ENCODE measurements at places on chromosomes 4 and X. TPM values are rescaled to one million over a fixed set of nuclear protein-coding genes. Genes with fewer than 3 reads are reported as not detected.
A peak's percentile ranks its signal among the peaks of the same experiment; 100 is the strongest.

- no peak for DNase-seq
Observed at GRCh38 chr4:34198966-34199365, 2045.3 kb downstream of the ARAP2 start.

- peak; percentile 30 for DNase-seq
Observed at GRCh38 chrX:133776072-133776471, 209.3 kb downstream of the GPC3 start.

DNA sequence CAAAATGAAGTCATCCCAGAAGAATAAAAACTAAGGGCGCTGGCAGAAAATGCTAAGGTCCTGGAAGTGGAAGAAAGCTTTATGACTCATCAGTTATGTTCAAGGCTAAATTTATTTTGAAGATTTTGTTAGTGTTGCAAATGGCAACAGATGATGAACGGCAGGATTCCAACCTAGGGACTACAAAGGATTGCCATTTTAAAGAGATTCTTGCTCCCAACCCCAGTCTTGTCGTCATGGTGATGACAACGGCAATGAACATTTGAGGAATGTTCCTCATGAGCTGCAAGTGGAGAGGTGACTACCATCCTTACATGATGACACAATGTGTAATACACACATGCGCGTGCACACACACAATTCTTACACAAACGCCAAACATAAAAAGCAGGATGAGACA, 54.4 kb upstream of the FTHL17 start:
- DNase-seq, result no peak

DNA sequence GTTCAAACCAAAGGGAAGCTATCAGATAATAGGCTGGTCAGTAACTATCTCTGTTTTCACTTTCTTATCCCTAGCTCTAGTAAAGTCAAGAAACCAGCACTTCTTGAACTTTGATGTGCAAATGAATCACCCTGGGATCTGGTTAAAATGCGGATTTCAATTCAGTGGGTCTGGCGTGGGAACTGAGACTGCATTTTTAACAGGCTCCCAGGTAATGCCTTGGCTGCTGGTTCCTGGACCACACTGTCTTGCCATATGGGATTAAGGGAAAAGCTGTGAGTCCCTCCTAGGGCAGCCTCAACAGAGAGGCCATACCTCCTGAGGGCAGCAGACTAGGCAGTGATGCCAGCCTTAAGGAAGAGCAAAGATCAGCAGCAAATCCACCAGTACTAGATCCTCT, 1.7 kb downstream of the RNF175 start:
- no peak for DNase-seq

GRCh38 chrX:133527415-133527814, 112.1 kb upstream of the GPC4 start:
- no peak for DNase-seq

GRCh38 chr4:27123123-27123768, 262.6 kb downstream of the STIM2 start:
- no peak for DNase-seq

DNA sequence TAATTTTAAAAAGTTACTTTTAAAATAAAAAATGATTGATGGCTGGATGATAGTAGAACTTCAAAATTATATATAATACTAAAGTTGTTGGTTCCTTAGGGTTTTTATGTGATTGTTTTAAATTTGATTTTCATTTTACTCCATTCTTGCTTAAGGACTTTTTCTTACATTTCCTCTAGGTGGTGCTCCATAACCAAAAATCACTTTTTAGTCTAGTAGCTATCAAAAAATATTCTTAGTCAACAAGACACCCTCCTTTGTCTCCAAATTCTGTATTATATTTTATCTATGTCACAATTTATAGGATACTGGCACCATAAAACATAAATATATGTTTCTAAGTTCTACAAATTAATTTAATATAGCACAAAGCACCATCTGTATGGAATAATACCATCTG, 67.2 kb upstream of the BRWD3 start:
- DNase-seq, result no peak

DNA sequence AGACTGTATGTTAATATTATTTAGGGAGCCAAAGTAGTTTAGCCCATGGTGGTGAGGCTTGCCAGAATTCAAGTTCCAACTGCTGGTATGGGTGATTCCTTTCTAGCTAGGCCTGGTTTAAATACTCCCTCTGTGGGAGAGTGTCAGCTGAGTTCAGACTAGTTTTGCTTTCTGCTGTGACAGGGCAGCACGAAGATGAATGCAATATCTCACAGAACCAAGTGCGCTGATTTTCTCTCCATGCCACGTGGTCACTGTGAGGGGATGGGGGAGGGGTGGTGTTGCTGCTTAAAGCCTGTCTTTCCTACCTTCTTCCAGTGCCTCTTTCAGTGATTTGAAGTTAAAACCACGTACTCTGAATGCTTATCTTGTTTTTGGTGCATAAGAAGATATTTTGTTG, 445.7 kb upstream of the CXorf51B start:
- no peak for DNase-seq

DNA sequence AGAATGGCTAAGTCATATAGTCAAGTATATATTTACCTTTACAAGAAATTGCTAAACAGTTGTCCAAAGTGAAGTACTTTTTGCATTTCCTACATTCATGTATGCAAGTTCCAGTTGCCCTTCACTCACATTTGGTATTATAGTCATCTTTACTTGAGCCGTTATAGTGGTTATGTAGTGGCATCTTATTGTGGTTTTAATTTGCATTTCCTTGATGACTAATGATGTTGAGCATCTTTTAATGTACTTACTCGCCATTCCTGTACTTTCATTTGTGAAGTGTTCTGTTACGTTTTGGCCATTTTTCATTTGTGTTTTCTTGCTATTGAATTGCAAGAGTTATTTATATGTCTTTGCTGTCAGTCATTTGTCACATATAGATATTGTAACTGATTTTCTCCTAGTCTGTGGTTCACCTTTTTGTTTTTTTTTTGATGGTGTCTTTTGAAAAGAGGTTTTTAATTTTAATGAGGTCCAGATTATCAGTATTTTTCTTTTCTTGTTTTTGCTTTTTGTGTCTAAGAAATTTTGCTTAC, 27.6 kb downstream of the ARFIP1 start:
- DNase-seq, result no peak

DNA sequence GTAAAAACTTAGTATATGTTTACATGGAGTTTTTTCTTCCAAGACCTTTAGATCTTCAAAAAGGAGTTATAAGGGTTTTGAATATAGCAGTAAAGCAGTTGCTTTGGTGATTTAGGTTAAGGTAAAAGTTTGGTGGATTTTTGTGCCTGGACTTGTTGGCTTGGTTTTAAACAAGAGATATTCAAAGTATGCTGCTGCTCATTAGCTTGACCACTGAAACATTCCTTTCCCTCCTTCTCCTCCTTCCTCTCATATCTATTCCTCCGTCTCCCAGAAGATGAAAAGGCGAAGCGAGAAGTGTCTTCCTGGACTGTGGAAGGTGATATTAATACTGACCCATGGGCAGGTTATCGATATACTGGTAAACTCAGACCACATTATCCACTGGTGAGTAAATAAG, 38.4 kb downstream of the METAP1 start:
- no peak for DNase-seq

- no peak for DNase-seq
Observed at GRCh38 chr4:127335073-127335620, 297.6 kb upstream of the INTU start.

DNA sequence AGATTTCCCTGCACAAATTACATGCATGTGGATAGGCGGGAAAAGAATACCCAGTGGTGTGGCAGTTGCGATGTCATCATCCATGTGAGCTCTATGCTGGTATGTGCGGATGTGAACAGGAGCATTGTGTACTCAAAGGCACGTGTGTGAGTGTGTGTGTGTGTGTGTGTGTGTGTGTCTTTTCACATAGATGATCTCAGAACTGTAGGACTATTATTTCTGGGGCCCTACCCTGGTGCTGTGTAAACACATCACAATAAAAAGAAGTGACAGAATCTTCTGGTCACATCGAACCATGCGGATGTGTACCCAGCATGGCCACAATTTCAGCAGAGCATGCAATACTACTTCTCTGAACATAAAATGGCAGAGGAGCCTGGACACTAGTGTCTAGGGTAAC, 624.8 kb downstream of the MID1IP1 start:
- no peak for DNase-seq

- DNase-seq, result no peak
Observed at GRCh38 chr4:173253561-173253960, 80.6 kb downstream of the HMGB2 start.

DNA sequence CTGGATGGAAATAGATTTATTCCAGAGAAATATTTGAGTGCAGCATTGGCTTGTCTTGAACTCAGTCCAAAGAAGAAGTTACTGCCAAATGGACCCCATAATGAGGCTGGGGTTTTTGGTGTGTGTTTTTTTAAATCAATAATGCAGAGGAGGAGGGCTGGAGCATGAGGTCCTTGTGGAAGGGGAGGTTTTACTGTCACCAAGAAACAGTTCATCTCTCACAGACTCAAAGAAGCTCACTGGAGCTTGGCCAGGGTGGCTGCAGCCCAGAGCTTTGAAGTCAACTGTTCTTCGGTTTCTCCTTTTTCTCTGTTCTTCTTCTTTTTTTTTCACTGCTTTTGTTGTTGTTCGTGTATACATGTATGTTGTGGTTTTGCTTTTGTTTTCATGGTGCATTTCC, 377.7 kb downstream of the FBXW7 start:
- no peak for DNase-seq

DNA sequence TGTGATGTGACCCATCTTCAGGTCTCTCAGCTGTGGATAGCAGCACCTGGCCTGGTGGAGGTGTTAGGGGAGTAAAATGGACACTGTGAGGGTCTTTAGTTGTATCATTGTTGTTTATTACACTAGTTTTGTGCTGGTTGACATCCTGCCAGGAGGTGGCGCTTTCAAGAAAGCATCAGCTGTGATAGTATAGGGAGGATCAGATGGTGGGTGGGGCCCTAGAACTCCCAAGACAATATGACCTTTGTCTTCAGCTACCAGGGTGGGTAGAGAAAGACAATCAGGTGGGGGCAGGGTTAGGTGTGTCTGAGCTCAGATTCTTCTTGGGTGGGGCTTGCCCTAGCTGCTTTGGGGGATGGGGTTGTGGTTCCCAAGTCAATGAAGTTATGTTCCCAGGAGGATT, 162.8 kb downstream of the PPP1R2C start:
- DNase-seq, result no peak

GRCh38 chr4:173509036-173510001, 20.7 kb downstream of the HAND2 start:
- DNase-seq, result no peak

DNA sequence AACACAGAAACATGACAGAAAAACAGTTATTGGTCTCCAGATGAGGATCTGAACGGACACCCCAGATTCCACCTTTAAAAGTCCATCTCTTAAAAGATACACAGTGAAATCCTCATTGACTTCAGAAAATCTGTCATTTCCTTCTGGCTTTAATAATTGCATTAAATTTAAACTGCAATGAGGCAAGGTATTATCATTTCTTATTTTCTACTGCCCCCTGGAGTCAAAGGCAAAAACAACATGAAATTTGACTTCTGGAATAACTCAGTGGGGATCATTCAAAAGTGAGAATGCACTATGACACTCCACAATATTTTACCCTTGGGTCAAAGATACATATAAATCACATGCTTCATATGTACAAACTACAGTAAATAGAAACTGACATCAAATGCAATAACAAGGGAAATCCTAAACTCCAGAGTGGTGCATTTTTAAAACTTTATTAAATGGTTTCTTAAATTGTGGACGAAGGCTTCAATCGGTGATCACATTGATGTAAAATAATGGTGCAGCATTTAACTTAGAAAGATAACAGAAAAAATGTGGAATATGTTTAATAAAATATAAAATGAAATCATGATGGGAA, 56.4 kb upstream of the SPANXN1 start:
- no peak for DNase-seq

GRCh38 chr4:56324011-56324610, 63.2 kb downstream of the AASDH start:
- DNase-seq, result no peak

- DNase-seq, result no peak
Observed at GRCh38 chr4:125762537-125762936, 447.8 kb downstream of the FAT4 start.

DNA sequence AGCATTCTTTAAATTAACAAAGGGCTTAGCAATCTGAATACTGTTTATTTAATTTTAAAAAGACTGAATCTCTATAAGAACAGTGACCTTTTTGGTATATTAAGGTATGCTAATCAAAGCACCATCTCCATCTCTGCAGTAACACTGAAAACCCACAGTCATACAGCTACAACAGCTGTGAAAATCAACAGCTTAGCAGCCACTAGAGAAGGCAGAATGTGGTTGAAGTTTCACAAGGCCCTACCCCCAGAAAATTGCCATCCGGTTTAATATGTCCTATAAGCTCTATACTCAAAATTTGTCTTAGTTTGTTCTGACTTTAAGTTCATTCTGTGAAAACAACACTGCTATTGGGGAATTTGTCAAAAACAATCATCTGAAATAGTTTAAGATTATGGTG, 128.7 kb downstream of the OPHN1 start:
- no peak for DNase-seq

DNA sequence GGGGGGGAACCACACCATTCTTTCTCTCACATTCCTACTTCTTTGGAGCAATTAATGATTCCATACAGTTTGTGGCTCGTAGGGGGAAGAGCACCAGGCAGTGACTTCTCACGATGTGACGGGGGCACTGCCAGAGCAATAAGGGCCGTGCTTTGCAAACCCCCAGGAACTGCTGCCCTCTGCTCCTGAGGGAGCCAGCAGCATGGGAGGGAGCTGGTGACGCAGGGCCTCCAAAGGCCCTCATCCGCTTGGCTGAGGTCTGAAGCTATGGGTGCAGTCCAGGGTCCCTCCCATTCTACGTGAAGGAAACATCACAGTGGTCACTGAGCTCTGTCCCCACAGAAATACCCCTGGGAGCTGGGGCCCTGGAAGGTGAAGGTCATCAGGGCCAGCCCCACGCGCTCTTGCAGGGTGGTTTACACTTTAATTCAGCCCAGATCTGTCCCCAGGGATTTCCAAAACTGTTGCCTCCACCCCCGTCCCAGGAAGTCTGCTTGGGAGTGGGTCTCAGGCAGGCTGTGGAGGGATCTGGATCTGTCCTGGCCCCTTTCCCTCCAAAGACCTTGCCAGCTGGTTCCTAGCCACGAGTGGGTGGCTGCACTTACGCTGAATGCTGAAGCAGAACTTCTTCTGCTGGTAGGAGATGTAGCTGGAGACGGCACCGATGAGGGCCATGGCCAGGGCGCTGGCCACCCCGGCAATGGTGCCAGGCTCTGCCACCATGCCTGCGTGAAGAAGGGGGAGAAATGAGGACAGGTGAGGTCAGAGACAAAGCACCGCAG, 82.6 kb downstream of the MTMR1 start:
- DNase-seq, result no peak

DNA sequence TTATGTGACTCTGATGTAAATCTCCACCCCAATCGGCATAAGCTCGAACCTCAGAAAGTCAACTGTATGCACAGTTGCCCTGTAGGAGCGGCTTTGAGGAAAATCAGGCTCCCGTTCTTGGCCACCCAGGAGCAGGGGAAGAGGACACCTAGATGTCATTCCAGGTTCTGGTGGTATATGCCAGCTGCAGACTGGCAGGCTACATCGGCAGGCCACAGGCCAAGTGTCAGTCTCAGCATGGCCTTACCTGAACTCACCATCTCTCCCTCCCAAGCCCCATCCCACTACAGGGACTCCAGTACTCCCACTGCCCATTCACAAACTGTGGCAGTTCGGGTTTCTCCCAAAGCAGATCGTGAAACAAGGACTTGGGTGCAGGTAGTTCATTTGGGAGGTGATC, 428.1 kb downstream of the BCOR start:
- DNase-seq, result no peak

The ATP7A gene
- total RNA-seq, result 5.3 TPM

The GRPEL1 gene
- 146 TPM for total RNA-seq

The DTHD1 gene
- 0.71 TPM for total RNA-seq

The FOXP3 gene
- total RNA-seq, result 16.1 TPM

Measured in activated T-cell treated with anti-CD3 and anti-CD28 coated beads, Interleukin-2, amount 50 U/mL, for 4 hours (primary cell).